ENCODE measurements at places on chromosomes 1 and 21.

- no peak for DNase-seq
Measured at GRCh38 chr1:45172764-45173163, 33.6 kb downstream of the ZSWIM5 start.

- DNase-seq = no peak
Measured at GRCh38 chr1:117147856-117148588, 26.5 kb upstream of the TRIM45 start.

DNA sequence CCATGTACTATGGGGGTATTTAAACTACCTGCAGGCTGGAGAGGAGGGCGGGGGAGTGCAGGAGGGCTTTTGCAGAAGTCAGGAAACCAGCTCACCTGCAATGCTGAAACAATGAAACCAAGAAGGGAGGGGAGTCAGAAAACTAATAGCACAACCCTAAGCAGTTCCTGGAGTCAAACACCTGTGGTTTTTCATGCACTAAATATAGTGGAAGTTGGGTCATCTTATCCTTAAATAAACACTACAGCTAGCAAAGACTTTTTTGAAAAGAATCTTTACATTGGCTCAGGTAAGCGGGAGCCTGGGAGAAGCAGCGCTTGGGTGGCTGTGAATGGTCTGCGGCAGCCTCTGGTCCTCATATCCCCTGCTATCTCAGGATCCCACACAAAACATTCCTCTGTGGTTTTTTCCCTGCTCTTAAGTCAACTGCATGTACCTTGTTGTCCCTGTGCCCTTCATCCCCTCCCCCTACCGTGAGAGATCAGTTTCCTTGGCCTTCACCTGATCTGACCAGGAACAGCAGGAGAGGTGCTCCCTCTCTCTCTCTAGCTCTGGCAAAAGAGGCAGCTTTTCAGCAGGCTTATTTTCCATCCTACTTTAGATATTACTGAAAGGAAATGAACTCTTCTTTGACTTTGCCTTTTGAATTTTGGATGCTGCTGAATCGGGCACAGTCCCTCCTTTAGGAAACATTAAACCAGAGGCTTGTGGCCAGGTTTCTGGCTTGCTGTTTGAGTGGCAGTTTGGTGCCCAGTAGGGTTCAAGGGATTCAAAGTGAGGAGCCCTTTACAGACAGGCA is 26.6 kb downstream of the TENT5C start:
- no peak for DNase-seq

- DNase-seq = no peak
Measured at GRCh38 chr1:19384113-19384512, 72.0 kb downstream of the SLC66A1 start.

GRCh38 chr1:29309621-29310020 is 73.3 kb downstream of the PTPRU start:
- DNase-seq = no peak

DNA sequence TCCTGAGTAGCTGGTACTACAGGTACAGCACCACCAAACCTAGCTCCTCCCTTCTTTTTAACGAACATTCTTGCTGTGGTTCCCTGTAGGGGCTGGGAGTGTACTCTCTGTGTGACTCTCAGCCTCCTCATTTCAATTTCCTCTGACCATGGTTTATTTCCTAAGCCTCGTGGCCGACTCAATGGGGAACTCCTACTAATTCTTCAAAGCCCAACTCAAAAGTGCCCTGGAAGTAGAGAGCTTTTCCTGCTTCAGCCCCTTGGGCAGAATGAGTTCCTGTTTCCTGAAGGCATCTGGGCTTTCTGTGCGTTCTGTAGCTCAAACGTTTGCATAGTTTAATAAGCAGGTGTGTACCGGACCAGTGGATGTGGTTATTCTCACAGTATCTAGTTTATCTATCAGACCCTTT is 70.9 kb upstream of the ACOT11 start:
- no peak for DNase-seq

DNA sequence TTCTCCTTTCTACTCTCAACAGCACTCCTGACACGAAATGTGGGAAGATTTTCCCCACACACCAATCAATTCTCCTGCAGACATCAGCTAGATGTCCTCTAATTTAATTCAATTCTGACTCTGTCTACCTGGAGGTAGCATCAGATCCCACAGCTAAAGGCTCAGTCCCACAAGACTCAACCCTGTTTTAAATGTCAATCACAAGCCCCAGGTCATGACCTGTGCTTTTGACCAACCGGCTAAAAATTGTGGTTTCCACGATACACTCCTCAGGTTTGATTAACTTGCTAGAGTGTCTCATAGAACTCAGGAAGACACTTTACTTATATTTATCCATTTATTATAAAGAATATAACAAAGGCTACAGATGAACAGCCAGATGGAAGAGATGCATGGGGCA is 27.4 kb downstream of the IL23R start:
- DNase-seq = no peak

GRCh38 chr1:204150702-204151551 is 917 bp downstream of the ETNK2 start:
- no peak for DNase-seq

- no peak for DNase-seq
Measured at GRCh38 chr1:43800771-43801170, 93.4 kb downstream of the ST3GAL3 start.

- peak; percentile 30 for DNase-seq
Measured at GRCh38 chr1:156592158-156592909, 758 bp downstream of the NAXE start.

DNA sequence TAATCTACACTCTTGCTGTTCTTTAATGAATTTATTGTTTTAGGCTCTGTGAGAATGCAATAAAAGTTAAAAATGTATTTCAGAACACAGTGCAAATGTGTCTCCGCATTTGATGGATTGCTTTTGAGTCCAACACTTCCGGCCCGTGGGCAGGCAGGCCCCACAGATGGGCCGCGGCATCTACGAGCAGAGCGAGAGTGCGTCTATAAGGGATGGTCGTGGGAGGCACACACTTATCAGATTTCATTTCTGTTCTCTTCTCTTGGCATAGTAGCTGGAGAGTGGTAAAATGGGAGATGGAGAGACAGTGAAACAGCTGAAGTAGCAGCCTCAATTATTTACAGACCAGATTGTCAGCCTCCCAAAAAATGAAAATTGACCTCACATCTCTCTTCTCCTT is 134.2 kb downstream of the NAV1 start:
- DNase-seq = no peak

DNA sequence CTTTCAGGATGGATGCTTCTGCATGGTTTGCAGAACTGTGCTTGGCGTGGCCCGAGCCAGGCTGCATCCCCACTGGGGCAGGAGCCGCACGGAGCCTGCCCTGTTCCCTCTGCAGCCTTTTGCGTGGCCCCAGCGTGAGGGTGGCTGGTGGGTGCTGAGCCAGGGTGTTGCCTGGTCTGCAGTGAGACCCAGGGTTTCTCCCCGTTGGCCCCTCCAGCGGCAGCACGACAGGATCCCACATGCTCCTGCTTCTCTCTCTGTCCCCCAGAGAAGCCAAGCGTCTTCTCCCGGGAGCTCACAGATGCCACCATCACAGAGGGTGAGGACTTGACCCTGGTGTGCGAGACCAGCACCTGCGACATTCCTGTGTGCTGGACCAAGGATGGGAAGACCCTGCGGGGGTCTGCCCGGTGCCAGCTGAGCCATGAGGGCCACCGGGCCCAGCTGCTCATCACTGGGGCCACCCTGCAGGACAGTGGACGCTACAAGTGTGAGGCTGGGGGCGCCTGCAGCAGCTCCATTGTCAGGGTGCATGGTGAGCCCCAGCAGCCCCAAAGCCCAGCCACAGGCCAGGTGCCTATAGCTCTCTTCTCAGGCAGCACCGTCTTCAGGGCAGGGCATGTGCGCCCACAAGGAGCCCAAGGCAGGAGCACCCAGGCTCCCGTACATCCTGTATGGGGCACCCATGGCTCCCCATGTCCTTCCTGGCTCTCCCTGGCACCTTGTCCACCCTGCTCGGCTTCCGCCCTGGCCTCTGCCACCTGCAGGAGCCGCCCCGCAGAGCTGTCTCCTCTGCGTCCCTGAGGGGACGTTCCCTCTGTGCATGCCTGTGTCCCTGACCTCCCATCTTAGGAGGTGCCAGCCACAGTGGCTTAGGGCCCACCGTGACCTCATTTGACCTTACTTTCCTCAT is 78.9 kb downstream of the OBSCN start:
- DNase-seq = no peak

DNA sequence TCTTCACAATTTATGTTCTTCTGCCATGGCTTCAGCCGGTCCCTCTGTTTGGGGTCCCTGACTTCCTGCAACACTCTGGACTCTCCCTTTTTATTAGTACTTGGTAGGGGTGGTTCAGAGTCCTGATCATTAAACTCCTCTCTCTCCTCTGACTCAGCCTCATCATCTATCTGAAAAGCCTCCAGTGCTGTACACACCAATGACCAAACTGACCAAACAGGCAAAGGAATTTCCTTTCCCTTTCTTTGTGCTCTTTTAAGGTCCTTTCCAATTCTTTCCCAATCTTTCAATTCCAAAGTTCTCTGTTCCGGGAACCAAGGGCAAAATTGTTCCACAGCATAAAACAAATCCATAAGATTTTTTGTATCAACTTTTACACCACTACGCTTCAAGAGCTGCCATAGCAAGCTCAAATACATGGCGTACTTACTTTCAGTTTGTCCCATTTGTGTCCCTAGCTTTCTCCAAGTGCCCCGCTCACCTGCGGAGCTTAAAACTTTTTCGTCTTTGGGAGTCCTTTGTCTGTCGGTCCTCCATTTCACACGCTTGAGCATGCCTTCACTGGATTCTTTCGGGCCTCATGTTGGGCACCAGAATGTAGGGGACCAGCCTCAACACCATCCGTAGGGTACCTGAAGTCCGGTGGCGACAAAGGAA is 9.6 kb downstream of the DAP3 start:
- DNase-seq = no peak

All from stimulated activated CD4-positive, alpha-beta T cell treated with anti-CD3 and anti-CD28 coated beads, Interleukin-2, amount 100 ng/mL, for 24 hours (primary cell).